ENCODE measurements at places on chromosomes 12 and 14.

DNA sequence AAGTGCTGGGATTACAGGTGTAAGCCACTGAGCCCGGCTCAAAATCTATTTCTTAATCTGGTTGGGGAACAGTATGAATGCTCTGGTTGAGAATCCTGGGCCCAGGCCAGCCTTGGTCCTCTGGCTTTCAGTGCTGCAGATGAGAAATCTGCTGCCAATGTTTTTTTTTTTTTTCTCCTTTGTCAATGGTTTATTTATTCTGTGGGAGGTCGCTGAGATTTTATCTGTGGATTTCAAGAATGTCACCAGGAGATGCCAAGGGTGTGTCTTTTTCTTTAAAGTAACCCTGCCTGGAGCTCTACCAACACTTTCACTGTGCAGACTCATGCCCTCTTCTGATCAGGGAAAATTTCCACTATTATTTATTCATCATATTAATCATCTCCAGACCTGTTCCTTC, 3.6 kb downstream of the SLC25A29 start:
- DNase-seq = no peak

GRCh38 chr12:97022536-97023230, 115.6 kb downstream of the NEDD1 start:
- DNase-seq = no peak

DNA sequence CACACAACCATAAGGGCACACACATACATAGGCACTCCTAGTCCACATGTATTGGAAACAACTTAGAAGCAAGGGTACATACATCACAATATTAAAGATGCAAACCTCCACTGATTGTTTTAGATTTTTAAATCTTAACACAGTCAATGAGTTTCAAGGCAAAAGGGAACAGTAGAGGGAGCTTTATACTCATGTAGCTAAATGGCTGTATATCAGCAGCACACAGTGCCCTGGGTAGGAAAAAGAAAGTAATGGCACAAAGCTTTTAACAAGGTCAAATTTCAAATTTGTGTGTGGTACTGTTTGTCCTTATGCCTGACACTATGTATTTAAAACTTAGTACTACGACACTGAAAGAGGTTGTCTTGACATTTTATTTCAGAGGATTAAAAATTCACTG, 262.0 kb downstream of the MED13L start:
- DNase-seq = peak; percentile 55

GRCh38 chr14:71720978-71721624, 211.1 kb upstream of the RGS6 start:
- DNase-seq = peak; percentile 73

DNA sequence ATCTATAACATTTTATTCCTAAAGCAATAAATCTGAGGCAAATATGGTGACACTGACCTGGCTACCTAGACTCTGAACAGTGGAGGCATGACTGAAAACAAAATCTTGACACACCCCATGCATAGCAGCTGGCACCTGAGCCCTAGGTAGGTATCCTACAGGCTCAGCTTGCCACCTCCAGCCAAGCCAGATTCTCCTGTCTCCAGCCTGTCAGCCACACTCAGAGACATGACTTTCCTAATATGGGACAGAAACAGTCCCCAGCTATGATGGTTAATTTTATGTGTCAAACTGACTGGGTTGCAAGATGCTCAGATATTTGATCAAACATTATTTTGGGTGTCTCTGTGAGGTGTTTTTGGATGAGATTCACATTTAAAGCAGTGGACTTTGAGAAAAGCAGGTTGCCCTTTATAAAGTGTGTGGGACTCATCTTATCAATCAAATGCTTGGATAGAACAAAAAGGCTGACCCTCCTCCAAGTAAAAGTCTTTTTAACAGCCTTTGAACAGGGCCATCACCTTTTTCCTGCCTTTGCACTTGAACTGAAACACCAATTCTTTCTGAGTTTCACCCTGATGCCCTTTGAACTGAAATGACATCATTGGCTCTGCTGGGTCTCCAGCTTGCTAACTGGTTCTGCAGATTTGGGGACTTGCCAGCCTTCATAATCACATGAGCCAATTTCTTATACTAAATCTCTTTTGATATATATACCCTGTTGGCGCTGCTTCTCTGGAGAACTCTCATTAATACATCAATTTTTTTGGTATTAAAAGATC, 125.4 kb downstream of the LLPH start:
- no peak for DNase-seq

DNA sequence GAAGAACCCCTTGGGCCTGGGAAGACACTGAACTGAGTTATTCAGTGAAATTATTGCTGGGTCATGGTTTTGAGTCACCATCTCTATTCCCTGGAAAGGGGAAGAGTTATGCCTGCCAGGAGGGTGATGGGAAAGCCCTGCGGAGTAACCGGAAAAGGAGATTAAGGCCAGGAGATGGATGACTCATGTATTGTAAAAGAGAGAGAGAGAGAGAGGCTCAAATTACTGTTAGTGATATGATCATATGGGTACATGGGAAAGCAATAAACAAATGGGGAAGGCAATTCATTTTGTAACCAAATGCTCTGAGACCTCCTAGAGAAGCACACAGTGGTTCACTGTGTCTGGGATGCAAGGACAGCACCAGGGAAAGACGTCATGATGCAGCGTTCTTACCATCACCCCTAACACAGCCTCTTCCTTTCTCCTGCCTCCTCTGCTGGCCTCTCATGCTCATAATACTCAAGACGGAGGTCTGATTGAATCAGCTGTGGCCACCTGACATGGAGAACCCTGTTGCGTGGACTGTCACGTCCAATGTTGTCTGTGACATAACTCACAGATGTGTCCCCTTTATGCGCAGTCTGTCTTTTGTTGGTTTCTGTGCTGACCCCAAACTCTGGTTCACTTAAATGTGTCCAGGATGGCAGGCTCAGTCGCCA, 243.7 kb downstream of the TMEM132D start:
- no peak for DNase-seq

DNA sequence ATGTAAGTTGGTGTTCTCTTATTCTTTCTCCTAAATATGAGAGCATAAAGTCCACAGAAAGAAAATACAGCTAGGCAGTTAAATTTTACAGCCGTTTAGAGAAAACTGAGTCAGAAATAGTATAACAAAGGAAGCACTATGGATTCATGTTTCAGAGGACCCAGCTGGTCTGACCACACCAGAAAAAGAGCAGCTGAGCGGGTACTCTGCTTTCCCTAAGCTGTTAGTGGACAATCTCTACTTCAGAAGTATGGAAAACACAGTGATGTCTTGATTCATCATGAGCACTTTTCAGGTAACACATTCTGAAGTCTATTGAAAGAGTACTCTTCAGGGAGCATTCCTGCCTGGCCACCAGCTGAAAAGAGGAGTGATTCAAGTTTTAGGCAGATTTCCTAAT, 12.4 kb downstream of the PPM1H start:
- no peak for DNase-seq

DNA sequence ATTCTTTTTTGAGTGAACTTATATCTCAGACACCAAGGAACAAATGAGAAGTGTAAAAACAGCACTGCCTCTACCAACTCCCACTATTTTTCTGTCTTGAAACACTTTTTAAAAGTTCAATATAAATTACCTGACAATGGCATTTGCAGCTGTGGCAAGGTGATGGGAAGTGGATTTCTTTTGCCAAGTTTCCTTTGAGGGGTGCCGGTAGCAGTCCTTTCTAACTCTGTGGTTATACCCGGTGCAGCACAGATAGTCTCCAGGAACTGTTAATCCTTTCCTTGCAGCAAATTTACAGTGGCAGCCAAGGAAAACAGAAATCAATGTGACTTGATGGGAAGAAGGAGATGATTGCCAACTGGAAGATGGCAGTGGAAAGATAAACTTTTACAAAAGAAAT, 243.7 kb downstream of the BCAT1 start:
- DNase-seq = no peak

DNA sequence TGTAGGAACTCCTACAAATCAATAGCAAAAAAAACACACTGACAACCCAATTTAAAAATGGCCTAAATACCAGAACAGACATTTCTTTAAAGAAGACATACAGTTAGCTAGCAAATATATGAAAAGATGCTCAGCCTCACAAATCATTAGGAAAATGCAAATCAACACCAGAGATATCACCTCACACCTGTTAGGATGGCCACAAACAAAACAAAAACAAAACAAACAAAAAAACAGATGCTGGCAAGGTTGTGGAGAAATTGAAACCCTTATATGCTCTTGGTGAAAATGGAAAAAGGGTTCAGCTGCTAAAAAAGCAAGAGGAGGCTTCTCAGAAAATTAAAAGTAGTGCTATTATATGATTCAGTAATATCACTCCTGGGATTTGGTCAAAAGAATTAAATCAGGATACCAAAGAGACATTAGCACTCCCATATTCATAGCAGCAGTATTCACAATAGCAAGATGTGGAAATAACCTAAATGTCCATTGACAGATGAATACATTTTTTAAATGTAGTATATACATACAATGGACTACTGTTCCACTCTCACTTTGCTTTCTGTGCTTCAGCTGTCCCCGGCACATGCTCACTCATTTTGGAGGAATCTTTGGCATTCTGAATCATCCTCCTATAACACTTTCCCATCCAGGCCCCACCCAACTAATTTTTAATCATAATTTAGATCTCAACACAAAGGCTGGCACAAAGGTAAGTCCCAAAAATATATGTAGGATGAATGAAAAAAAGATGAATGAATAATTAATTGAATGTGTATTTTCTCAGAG, 99.1 kb downstream of the SYT1 start:
- DNase-seq = no peak

DNA sequence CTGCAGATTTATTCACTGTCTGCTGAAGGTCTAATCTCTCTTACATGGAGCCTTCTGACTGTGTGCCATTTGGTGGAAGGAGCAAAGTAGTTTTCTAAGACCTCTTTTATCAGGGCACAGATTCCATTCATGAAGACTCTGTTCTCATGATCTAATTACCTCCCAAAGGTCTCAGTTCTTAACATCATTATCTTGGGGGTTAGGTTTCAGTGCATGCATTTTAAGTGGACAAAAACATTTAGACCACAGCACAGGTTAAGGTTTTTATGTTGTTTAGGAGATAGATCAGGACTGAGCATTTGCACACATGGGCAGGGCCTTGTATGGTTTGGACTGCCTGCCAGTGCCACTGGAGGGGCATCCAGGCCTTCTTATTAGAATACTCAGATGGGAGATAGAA, 746.1 kb downstream of the C12orf50 start:
- DNase-seq = no peak

GRCh38 chr12:97127061-97127460, 220.0 kb downstream of the NEDD1 start:
- no peak for DNase-seq

GRCh38 chr14:76904100-76904739, 78.0 kb downstream of the LRRC74A start:
- DNase-seq = no peak

DNA sequence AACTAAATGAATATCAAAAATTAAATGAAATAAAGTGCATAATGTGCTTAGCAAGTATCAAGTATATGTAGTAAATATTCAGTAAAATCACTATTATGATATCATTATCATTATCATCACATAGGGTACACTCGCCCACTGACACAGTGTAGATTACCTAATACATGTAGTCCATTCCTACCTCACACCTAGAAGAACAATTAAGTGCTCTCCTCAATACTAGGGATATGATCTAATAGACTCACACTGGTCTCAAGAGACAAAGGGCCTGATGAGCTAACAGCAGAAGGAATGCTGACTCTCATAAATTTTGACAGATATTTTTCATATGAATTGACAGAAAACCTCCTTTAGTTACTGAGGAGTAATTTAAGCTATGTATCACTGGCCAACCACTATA, 29.1 kb downstream of the FSCB start:
- no peak for DNase-seq

DNA sequence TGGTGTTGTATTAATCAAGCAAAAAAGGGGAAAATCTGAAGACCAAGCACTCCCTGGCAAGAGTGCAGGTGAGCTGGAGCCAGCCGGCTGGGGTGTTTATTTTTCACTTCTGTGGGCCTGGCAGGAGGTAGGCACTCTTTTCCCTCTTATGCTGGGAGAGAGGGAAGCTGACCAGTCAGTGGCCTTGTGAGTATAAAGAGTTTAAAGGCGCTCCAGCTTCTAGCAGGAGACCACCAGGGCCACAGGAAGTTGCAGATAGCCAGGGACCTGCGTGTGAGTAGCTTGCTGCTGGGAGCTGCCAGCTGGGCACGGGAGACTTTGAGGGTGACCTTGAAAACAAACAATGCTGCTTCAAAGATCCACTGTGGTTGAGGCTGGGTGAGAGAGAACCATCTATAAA, 217.4 kb upstream of the PWP1 start:
- no peak for DNase-seq

GRCh38 chr14:89394972-89395371, 22.1 kb downstream of the FOXN3 start:
- DNase-seq = no peak
